MM.1S (cell line): ENCODE measurements at places on chromosomes 4 and X.

DNA sequence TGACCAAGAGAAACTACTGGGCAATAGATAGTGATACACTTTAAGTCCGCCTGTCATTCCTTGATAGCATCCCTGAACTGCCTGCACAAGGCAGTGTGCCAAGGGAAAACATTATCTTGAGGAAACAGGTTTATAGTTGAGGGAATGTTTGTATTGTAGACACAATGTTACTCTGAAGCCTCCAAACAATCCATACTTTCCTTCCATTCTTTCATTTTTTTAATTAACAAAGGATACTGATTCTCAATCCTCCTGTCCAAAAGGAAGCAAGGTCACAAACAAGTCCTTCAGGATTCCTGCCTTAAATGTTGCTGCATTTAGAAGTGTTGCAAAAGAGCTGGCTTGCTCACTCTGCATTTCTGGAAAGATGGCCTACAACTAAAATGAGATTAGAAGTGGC, 61.7 kb upstream of the PRSS48 start:
- DNase-seq: no peak

- DNase-seq: no peak
These were observed 714.2 kb upstream of the LCORL start for GRCh38 chr4:18735740-18736268.

DNA sequence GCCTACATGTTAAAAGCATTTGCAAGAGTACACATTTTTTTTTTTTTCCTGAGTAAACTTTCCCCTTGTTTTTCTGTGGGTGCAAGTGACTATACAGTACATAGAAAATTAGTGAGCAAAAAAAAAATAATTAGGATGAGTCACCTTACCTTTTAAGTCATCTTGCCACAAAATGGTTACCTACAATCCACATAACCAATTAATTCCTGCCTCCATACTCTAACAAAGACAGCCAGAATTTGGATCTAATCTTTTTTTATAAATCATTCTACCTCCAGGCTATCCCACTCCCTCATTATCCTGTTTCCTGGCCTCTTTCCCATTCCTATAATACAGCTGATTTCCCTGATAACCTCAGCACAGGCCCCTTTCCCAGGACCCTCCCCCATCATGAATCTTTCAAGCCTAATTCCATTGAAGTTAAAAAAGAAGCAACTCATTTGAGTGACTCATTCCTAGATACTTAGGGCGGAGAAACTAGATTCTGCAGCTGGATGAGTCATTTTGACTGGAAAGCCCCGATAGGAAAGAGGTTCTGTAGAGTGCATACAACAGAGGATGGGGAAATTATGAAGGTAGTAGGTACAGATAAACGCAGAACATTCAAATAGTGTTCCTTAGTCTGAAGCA, 128.2 kb downstream of the C4orf51 start:
- no peak for DNase-seq

DNA sequence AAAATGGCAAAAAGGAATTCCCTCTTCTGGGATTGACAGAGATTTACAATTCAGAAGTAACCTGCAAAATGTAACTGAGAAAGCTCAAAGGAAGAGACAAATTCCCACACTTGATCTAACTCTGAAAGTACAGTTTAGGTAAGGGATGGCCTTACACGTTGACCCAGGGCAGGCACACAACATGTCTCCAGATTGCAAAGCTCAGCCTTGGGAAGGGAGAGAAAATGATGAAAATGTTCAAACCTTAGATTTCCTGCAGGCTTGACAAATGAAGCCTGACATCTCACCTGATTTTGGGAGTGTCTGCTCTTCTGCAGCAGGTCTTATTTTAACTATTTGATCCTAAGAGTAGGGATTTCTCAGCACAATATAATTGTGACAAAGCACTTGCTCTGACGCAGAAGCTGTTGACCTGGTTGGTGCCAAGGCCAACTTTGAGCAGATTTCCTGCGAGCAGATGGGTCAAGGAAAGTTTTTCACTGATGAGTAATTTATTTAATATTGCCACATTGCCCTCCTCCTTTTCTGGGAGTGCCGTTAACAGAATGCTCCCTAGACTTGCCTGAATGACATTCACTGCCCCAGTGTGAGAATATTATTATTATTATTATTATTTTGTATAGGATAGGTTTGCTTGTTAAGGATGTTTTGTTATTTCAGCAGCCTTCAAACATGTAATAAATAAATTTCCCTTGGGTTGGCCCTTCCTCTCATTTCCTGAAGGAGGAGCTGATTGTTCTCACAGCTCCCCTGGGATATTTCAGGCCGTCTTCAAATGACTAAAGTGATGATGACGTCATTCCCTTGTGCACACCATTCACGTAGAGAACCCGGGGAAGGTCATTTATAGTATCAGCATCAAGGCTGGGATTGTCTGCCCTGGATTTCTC, 157.1 kb downstream of the VEGFC start:
- no peak for DNase-seq

DNA sequence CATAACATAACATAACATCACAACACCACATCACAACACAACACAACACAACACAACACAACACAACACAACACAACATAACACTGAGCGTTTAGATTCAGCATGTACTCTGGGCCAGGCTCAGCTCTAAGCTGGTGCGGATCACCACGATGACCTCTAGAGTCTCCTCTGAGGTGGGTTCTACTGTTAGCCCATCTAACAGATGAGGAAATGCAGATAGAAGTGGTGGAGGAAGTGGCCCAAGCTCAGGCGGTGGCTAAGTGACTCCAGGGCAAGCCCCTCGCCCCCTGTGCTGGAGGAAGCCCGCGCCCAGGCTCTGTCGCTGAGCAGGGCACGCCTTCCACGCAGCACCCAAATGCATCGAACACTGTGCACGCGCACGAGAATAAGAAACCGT, 45.3 kb upstream of the CDKN2AIP start:
- no peak for DNase-seq

- DNase-seq: no peak
These were observed 71.1 kb downstream of the DCLK2 start for GRCh38 chr4:150149381-150149780.

GRCh38 chr4:11866391-11866790, 437.7 kb upstream of the HS3ST1 start:
- no peak for DNase-seq
